Ascending aorta (tissue), 2 donors: ENCODE measurements at places on chromosomes 1 and 21. TPM values are rescaled to one million over a fixed set of nuclear protein-coding genes. Genes with fewer than 3 reads are reported as not detected.
A peak's percentile ranks its signal among the peaks of the same experiment; 100 is the strongest.

GRCh38 chr21:36608041-36608896, 90.6 kb upstream of the SIM2 start:
- DNase-seq: no peak

DNA sequence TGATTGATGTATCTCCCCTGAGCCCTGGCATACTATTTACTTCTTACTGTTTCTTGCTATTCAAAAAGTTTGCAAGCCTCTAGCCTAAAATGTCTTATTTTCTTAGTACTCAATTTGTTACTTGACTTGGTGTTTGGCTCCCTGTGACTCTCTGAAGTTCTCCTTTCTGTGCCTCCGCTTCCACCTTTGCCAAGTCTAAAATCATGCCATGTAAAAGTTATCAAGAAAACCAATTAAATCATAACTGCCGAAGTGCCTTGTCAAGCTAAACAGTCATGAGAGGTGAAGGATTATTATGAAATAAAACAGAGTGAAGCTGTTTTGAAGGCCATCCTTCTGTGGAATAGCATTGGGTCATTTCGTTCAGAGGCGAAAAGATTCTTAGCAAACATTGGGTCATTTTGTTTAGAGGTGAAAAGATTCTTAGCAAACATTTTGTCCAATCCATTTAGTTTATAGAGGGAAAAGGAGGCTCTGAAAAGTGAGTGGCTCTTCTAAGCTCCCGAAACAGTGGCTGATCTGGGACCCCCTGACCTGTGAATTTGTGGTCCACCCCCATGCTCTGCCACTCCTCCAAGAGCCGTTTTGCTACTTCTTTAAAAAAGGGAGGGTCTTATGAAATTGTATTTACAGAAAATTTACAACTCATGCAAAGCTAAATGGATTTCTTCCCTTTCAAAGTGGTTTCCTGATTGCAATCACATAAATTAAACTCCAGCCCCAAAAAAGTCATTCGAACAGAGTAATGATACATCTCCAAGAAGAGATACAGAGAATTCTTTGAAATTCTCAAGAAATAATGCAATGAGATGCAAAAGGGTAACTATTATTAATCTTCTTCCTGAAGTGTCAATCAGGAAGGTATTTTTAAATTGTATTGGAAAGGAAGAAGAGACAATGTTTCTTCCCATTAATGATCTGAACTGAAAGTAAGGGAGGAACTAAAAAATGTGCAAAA, 141.4 kb downstream of the RUNX1 start:
- DNase-seq: no peak

- DNase-seq: no peak
Observed at GRCh38 chr1:79295967-79296366, 289.4 kb upstream of the ADGRL4 start.

GRCh38 chr1:8540971-8541370, 223.1 kb downstream of the SLC45A1 start:
- no peak for DNase-seq

GRCh38 chr1:20508411-20508771, 440 bp upstream of the MUL1 start:
- DNase-seq: no peak

- DNase-seq: peak; percentile 70
Observed at GRCh38 chr1:115314765-115315164, 23.3 kb downstream of the NGF start.

GRCh38 chr1:64867266-64867665, 99.1 kb downstream of the JAK1 start:
- no peak for DNase-seq

- no peak for DNase-seq
Observed at GRCh38 chr1:87206044-87206831, 122.4 kb upstream of the LMO4 start.

DNA sequence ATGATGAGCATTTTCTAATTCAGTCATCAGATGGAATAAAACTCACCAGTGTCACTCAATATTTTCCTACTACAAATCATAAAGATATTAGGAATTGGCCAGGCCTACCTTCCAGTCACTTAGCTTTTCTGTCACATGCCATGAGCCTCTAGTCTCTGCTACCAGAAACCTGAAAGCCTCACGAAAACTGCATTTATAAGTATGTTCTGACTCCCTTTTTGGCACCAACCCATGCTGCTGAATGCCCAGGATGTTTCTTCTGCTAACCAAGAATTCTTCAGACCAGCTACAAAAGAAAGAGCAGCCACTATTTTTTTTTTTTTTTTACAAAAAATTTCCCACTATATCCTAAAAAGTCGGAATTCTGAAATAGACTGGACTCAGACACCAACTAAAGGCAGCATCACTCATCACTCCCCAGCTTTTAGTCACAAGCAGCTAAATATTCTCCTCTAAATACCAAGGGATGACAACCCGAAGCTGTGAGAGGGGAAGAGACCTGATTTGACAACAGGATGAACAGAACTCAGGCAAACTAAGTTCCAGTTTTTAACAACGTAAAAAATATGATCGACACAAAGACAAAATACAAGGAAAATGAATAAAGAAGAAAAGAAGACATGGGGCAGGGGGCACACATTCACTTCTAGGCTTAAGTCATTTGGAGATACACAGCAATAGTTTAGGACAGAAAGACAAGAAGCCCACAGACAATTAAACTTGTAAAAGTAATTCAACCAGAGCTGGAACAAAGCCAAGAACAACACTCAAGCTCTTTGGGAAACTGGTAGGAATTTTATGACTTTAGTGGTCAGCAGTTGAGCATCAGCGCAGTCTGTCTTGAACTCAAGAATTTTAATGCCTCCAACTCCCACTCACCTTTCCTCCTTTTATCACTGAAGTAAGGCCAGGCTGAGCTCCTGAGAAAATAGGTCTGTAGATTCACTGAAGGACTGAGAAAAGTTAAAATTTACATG, 1.7 kb downstream of the DCAF8 start:
- DNase-seq: no peak

- DNase-seq: no peak
Observed at GRCh38 chr1:195326325-195326724, 1281.9 kb downstream of the KCNT2 start.

GRCh38 chr1:66317248-66317515, 216.8 kb upstream of the SGIP1 start:
- no peak for DNase-seq

- no peak for DNase-seq
Observed at GRCh38 chr1:17890815-17891191, 135.7 kb downstream of the ACTL8 start.

- DNase-seq: peak; percentile 59
Observed at GRCh38 chr1:31373056-31373896, at the start of gene FABP3. FABP3 (minus strand) TSS chr1:31373076; CDS start chr1:31373014, 62 bp downstream.

- no peak for DNase-seq
Observed at GRCh38 chr1:81803431-81804110, 2.8 kb downstream of the ADGRL2 start.

DNA sequence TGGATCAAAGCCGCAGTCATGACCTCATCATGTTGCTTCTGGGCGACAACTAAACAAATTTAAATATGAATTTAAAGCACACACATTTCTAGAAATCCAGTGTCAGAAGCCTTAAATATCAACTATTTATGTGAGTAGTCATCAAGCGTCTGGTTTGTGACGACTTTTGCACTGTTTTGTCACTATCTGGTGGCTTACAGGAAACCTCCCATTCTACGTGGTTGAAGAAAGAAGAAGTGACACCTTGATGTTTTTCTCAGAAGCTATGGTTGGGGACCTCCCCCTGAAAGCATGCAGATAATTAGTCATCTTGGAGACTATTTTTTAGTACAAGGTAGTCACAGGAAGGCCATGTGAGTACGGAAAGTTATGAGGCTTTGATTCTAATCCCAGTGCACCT, 58.5 kb downstream of the TENT5C start:
- no peak for DNase-seq

DNA sequence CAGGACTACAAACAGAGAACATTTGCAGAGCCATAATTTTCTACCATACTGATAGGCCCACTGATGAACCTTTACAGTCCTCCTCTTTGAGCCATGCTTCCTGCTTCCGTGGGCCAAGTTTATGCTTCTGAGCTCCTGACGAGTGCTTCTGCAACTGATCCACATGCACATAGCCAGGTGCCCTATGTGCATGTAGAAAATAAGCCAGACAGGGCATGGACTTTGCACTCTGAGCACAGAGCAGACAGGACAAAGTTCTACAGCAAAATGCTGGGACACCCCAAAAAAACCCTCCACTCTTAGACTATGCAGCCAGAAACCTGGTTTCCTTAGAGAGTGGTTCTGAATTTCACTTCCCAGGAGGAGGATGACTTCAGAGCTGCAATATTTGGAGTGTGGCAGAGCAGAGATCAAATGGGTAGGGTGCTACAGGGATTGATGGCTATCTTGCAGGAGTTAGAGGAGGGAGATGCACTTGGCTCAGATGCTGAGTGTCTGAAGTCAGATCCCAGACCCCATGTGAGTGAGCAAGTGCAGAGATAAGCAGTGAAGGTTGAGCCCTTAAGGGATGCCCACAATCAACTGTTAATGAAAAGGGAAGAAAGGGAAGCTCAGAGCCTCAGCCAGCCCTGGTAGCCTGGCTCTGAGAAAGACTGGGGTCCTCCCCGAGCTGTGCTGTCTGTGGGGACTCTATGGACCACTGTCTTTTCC, 230.9 kb downstream of the DUSP10 start:
- DNase-seq: no peak

- DNase-seq: no peak
Observed at GRCh38 chr1:116679091-116679827, 11.7 kb upstream of the IGSF3 start.

- no peak for DNase-seq
Observed at GRCh38 chr1:113416496-113416895, 26.2 kb downstream of the MAGI3 start.

- no peak for DNase-seq
Observed at GRCh38 chr1:244341455-244342450, 110.0 kb downstream of the ADSS2 start.

DNA sequence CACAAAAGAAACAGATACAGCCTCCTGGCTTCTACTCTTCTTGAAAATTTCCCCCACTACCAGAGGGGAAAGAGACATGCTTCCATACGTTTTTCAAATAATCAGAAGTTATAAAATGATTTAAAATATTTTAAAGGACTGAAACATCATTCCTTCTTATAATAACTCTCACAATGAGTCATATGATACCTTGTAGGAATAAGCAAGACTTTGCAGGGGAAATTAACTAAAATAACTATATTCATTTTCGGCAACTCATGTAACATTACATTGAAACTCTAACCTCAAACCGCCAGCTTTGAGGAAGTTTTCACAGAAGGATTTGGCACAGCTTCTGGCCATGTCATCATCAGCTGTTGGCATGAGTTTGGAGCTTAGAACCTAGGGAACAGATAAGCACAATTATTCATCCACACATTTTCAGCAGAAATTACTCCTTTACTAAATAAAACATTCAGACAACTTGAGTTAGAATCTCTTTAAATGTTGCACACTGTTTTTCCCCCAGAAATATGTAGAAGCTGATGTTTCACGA, 85.9 kb downstream of the USP24 start:
- no peak for DNase-seq

- DNase-seq: no peak
Observed at GRCh38 chr1:200444478-200444877, 34.6 kb upstream of the ZNF281 start.

DNA sequence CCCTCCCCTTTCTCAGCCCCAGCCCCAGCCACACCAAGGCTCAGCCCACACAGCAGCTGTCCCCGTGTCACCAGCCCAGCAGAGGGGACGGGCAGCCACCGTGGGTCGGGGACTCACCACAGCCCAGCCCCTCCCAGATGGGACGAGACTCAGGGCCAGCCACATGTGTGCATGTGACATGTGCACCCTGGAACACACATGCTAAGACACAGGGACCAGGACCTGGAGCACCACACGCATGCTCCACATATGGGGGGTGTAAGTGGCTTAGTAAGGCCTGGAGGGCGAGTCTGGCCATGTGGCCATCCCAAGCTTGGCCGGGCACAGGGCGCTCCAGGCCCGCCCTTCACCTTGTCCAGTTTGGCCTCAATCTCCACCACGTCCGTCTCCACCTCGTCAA, 4.0 kb downstream of the ACAP3 start:
- no peak for DNase-seq

DNA sequence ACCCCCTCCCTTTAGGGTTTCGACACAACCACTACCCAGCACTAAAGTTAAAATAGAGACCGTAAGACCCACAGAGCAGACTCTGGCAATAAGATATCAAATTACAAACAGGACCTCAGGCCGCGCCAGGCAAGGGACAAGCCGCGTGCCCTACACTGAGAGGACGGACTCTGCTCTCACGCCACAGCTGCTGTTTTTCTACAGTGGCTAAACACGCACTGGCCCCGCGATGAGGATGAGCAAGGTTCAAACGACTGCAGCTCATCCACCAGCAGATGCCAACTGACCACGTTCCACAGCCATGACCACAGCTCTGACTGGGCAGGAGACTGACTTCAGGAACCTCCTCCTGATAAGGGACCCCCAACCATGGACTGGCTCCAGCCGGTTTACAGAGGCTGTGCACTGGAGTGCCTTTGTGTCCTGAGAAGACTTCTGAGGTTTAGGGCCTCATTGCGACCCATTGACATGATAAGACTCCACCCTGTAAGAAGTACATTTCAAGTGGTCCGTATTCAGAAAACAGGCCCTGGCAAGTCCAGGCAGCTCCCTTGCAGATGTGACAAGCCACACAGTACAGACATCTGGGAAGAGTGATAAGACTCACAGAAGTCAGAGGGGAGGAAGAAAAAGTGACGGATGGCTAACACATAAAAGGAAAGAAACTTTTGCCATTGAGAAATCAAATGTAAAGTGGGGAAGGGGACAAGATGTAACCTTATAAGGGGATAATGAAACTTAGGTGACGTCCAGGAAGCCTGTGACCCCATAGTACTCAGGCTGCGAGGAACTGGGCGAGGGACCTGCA, 1.5 kb upstream of the KRTAP10-6 start:
- DNase-seq: no peak

- no peak for DNase-seq
Observed at GRCh38 chr1:183019860-183020259, 3.4 kb upstream of the LAMC1 start.

GRCh38 chr1:60244906-60245305, 171.3 kb upstream of the C1orf87 start:
- no peak for DNase-seq

Gene TEKT2
- total RNA-seq: not detected

Gene TFF2
- total RNA-seq: not detected

Gene OR2L5
- total RNA-seq: not detected

Gene NEXN
- total RNA-seq: 38.2 TPM

Gene HNRNPCL1
- not detected for total RNA-seq

Gene FCRL2
- not detected for total RNA-seq

Gene SPRR3
- total RNA-seq: 0.53 TPM

Gene RSPO1
- total RNA-seq: not detected

Gene MPZ
- 2.4 TPM for total RNA-seq

Gene PRR9
- not detected for total RNA-seq

Gene ZNF648
- not detected for total RNA-seq

Gene ANGPTL3
- total RNA-seq: not detected

Gene CFAP107
- total RNA-seq: not detected

Gene RNU1-2
- under 0.01 TPM for total RNA-seq
